ENCODE measurements at places on chromosomes 16 and 17.

GRCh38 chr17:49779739-49780231 lies 8.7 kb upstream of the KAT7 start:
- DNase-seq, result no peak

GRCh38 chr16:24611310-24611709 lies 71.9 kb downstream of the RBBP6 start:
- DNase-seq, result no peak

- no peak for DNase-seq
These were observed 116.0 kb downstream of the SNX29 start for GRCh38 chr16:12092544-12092921.

GRCh38 chr16:81530296-81530721 lies 85.7 kb downstream of the CMIP start:
- no peak for DNase-seq

- DNase-seq, result no peak
These were observed 12.4 kb upstream of the CYB561 start for GRCh38 chr17:63458478-63458877.

DNA sequence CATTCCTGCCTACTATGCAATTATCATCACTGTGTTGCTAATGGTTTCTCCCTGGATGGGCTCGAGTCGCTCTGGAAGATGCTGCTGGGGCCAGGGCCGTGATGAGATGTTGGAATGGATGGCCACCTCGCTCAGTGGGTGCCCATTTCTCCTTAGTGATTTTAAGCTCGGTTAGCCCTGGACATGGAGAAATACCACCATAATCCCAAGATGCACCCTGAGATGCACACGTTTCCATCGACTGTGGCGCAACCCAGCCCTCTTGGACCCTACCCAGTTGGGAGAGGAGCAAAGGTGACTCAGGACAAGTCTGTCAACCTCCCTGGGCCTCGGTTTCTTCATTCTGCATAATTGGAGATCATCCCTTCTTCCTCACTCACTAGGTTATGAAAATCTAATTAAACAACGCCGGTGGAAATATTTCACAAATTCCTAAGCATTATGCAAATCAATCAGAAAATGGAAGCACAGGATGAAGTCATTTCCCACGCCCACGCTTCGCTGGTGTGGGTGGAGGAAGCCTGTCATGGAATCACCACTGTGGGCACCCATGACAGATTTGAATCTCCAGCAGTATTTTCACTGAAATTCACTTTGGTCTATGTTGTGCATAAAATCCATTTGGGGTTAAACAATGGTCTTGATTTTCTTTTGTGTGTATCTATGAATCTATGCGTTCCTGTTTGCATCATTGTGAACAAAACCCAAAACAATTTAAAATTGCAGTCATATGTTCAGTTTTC lies 195.2 kb downstream of the AXIN2 start:
- DNase-seq, result peak; percentile 23

DNA sequence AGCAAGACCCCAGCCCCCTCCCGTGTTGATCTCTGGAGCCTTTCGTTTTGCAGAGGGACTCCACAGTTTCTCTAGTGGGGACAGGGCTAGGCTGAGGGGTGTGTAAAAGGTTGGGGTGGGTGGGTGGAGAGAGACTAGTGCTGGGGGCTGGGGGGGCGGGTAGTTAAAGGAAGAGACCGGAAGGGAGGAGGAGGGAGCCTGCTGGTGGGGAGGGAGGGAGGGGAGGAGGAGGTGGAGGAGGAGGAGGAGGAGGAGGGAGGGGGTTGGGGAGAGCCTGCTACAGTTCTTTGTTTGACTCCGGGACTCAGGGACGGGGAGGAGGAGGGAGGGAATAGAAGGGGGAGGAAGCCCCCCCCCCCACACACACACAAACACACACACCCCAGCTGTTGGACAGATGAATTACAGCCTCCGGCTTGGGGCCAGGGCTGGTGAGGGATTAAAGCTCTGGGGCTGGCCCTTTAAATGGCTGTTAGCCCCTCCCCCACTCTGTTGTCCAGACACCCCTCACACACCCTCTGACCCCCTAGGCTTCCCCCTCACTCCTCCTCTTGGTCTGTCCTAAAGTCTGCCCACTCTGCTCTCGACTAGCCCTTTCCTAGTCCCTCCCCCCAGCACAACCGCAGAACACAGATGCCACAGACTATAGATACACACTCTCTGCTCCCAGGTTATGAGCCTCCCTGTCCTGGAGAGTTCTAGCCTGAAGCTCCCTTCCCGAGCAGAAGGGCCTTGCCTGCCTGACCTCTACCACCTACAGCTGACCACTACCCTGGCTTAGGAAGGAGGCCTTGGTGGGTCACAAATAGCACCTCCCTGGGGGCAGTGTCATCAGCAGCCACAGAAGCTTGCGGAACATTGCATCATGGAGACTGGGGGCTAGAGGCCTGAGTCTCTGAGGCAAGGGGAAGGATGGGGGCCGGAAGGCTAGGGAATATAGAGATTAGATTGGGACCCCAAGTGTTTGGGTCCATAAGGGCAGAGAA lies 4.4 kb downstream of the KDM6B start:
- DNase-seq, result no peak

DNA sequence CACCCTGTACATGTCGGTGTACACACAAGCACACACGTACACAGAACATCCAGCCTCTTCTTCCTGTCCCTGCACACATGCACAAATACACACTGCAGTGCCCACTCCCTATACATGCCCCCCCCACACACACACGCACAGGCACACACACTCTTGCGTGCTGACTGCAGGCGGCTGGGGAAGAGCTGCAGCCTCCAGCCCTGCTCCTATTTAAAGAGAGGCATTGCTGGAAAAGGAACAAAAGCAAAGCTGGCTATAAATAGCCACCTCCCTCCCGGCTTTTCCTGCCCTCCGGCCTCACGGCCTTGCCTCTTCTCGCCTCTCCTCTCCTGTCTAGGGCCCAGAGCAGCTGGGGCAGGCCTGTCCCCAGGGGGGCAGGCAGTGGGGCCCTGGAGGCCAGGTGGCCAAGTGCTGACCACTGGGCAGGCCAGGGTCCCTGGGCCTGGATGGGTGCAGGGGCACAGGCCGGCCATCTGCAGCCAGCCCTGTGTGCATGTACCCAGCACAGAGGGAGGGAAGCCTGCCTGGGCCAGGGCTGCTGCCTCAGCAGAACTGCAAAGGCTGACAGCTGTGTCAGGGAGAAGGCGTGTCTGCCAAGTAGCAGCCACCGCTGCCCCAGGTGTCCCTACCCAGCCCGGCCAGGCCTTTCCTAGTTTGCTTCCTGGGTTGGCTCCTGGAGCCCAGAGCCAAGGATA lies 25.4 kb downstream of the RTN4RL1 start:
- DNase-seq, result no peak

DNA sequence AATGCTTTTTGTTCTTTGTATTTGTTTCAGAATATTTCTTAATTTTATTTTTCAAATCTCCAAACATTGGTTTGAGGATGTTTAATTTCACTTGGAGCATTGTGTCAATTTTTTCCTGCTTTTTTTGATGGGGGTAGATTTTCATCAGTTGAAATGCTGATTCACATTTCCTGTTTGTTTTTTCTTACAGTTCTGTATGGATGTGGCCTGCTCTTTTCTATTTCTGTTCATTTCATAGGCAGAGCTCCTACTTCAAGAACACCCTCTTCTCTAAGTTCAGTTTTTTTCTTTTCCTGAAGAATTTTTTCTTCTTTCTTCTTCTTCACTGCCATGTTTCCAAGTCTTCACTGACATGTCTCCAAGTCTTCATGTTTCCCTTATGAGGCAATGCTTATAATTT lies 8.8 kb downstream of the MBTD1 start:
- DNase-seq, result no peak

DNA sequence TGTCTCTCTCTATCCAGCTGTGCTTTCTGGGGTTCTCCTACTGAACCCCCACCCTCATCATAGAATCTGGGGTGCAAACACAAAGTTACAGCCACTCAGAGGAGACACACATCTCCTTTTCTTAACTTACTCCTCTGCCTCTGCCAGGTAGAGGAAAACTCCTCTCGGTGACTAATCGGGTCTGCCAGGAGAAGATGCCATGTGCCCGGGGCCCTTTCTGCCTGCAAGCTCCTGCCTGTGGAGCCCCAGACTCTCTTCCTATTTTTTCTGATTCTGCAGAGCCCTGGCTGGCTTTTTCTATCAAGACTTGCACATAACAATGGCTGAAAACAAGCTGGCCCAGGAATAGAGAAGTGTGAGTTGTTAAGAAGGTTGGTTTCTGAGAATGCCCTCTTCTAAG lies 10.4 kb downstream of the SLC6A4 start:
- DNase-seq, result no peak

DNA sequence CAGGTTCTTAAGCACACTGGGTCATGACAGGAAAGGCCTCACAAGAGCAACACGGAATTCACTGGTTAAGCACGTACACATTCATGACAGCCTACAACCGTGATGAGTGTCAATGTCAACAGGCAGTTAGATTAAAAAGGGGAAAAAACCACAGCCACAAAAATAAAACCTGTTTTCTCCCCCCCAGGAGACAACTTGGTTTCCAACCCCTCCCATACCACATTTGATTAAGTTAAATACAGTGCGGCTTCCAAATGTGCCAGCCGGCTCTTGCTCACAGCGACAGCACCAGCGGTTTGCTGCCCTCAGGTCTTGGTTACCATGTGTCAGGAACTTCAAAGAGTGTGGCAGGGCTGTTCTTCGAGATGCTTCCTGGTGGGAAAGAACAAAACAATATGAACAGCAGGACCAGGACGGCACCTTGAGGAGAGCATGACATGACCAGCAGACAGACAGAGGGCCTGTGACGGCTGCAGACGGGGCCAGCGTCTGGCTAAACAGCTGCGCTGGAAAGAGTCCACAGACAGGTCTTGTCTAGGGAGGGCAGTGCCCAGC lies 193.6 kb downstream of the PARN start:
- no peak for DNase-seq

DNA sequence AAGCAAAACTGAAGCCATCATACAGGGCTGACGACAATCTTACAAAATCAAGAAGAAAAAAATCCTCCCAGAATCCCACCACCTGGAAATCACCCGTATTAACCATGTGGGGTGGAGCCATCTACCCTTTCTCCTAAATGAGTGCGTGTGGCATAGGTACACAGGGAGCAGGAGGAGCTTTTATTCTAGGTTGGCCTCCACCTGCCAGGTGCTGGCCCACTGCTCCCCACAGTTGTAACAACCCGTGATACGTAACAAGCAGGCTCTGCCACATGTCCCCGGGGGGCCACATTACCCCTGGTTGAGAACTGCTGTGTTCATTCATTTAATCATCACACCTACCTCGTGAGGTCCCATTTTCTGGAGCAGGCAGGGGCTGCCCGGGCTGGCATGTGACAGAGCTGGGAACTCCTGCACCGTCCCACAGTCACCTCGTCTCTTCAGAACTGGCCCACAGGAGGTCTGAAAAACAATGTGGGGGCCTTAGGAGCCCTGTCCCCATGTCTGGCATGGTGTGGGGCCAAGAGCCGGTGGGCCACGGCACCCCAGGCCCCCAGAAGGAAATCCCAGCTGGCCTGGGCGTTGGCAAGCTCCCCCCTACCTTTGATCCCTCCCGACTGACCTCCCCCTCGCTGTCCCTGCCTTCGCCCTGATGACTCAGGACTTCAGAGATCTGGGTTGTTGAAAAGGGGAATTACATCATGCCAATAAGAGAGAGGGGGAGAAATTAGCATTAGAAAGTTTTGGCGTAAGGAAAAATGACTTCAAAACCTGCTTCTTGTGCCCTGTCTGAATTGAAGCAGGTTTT lies 12.9 kb downstream of the CMIP start:
- DNase-seq, result no peak

DNA sequence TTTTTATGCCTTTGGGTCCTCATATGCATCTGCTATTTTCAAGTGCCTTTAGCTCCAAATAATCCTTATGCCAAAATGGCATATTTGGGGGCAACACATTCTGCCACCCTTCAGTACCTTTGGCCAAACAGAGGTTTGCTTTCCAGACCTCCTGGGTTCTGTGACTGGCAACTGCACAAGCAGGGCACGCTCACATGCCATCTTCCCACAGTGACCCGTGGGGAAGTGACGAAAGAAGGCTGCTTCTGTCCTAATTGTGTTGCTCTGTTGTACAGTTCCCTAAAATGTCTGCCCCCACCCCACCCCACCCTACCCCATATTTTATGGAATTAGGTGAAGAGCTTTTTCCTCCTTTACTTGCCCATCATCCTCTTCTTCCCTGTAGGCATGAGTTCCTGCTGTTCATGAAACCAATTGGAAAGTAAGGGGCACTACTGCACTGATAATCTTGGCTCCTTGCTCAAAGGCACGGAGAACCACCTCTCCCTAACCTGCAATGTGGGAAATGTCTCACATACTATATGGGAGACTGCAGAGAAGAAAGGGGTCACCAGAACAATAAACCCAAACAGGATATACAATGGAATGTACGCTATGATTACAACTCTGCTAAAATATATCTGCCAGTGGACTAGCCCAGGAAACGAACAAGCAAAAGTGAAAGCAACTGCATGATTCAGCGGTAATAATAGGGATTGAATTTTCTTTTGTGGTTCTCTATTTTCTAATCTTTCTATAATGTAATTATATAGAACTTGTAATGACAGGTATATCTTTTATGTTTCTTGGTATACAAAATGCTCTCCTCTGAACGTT lies 3.3 kb upstream of the SLFN12L start:
- no peak for DNase-seq

DNA sequence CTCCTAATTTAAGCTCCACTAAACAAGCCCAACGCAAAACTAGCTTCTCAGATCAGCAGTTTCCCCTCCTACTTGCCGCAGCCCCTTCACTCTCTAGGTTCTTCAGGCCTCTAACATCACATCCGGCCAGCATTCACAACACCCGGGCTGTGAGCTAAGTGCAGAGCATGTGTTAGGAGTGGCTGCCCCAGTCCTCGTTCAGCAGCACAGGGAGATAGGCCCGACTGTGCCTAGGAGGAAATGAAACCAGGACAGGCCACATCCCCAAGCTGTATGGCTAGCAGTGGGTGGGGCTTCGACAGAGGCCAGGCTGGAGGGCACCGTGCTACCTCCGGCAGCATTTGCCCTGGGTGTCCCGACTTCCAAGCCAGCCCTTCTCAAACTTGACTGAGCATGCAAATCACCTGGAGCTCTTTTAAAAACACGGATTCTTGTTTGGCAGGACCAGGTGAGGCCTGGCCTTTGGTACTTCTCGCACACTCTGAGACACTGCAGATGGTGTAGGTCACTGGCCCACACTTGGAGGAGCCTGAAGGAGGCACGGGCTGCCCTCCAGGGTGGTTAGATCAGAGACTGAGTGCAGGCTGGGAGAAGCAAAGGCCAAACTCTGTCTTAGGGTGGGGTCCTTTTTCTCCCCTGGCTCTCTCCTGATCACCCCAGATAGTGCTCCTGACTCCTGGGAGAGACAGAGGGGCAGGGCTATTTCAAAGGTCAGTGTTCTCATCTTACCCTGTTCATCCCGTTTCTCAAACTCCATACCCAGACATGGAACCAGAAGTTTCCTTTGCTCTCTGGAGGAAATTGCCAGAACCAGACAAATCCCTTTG lies 202.0 kb downstream of the C16orf78 start:
- DNase-seq, result no peak

GRCh38 chr17:19319771-19320505 lies 42.6 kb downstream of the B9D1 start:
- DNase-seq, result no peak

- DNase-seq, result no peak
These were observed 552.3 kb downstream of the TOX3 start for GRCh38 chr16:51994597-51994996.

All from activated CD8-positive, alpha-beta memory T cell treated with anti-CD3 and anti-CD28 coated beads for 48 hours (primary cell).